Stimulated activated CD8-positive, alpha-beta memory T cell treated with anti-CD3 and anti-CD28 coated beads, Interleukin-4, amount 100 ng/mL, for 48 hours (primary cell): ENCODE measurements at places on chromosomes 5 and 9.
A peak's percentile ranks its signal among the peaks of the same experiment; 100 is the strongest.

- no peak for DNase-seq
Measured at GRCh38 chr9:98571643-98572042, 137.1 kb downstream of the GABBR2 start.

GRCh38 chr5:172827841-172828240, 6.2 kb upstream of the ERGIC1 start:
- no peak for DNase-seq

DNA sequence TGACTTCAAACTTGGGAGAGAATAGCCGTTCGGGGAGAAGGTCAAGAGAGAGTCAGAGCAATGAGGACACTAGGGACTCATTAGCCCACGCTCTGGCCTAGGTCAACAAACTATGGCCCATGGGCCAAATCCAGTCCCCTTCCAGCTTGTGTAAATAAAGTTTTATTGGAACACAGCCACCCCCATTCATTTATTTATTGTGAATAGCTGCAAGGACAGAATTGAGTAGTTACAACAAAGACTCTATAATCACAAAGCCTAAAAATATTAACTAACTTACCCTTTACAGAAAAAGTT, 33.1 kb upstream of the TRIM32 start:
- no peak for DNase-seq

DNA sequence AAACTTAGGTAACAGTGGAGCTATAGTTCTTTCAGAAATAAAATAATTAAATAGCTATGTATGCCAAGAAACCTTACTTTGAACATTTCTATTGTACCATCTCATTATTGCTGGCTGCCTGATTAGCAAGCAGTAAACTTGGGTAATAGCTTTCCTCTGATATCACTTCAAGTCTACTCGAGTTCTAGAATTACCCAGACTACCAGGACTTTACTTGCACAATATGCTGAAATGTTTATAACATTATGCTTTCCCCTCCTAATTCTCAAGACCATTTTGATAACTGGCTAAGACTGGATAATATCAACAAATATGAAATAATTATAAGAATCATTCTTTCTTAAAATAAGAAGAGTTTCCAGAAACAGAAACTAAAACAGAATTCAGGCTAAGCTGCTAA, 512.6 kb downstream of the RAB3C start:
- no peak for DNase-seq

- DNase-seq = no peak
Measured at GRCh38 chr5:178392386-178392785, 159.8 kb upstream of the PHYKPL start.

GRCh38 chr5:3026651-3027050, 275.2 kb upstream of the IRX2 start:
- DNase-seq = no peak

GRCh38 chr5:178547753-178548415, 42.3 kb downstream of the COL23A1 start:
- no peak for DNase-seq

GRCh38 chr5:78287833-78288232, 6.7 kb downstream of the AP3B1 start:
- no peak for DNase-seq

GRCh38 chr5:10118150-10118549, 131.5 kb downstream of the ATPSCKMT start:
- no peak for DNase-seq

GRCh38 chr5:91144491-91145332, 238.4 kb downstream of the ARRDC3 start:
- no peak for DNase-seq

DNA sequence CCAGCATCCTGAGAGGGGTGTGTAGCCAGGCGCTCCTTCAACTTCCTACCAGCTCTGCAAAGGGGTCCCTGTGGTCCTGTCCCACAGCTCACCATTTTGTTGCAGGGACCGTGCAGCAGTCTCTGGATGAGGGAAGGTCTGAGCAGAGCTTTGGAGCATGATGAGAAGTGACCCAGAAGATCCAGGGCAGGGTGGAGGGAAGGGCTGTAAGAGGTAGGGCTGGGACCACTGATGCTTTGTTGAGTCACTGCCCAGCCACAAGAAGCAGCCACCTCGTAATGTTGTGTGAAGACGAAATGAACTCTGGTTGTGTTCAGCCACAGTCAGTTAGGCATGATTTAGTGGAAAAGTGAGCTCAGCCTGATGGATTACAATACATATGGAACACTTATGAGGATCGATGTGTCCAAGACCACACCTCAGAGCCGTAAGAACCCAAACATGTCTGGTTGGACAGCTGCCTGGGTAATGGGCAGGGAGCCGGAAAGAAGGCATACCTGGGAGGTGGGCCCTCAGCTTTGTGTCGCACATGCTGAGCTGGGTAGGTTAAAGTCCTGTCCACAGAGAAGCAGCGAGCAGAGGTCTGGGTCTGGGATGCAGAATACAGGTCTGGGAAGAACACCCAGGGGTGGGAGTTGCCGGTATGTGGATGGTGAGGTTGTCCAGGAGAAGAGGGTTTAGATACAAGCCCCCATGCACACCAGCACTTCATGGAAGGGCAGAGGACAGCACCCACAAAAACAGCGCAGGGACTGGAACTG, 250.1 kb downstream of the GADD45G start:
- no peak for DNase-seq

- no peak for DNase-seq
Measured at GRCh38 chr9:112705768-112706427, 12.0 kb downstream of the INIP start.

DNA sequence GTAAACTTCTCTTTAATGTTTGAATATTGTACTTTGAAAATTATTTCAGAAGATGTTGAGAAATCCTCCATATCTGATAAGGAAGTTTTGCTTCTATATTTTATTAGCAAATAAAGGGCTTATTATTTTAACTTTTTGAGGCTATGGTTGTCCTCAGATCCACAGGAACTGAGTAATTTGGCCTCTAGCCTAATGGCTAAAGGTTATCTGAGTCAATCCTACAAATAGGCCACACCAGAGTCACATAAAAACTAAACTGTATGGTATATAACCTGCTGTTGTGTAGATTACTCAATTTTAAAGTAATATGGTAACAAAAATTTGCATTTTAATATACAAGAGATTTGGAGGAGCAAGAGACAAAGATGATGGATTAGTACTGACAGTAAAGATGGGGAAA, 549.2 kb upstream of the GRAMD2B start:
- no peak for DNase-seq

GRCh38 chr5:1934801-1935429, 52.2 kb upstream of the IRX4 start:
- no peak for DNase-seq

- no peak for DNase-seq
Measured at GRCh38 chr9:132698989-132699388, 28.7 kb downstream of the GTF3C4 start.

DNA sequence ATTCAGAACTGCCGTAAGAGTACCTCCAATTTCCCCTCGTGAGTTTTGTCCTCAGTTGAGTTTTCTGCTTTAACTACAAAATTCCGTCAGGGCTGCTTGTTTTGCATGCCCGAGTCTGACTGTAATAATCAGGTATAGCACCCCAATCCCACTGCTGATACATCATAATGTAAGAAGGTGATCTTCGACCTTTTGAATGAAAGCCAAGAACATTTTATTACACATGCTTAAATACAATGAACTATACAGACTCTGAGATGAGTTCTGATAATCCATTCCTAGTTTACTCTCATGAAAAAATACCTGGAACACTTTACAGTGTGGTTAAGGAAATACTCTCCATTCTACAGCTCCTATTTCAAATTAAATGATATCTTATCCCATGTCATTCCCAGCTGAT, 49.2 kb upstream of the TSLP start:
- no peak for DNase-seq

GRCh38 chr5:179229331-179229831, 115.9 kb downstream of the ADAMTS2 start:
- DNase-seq = no peak

- no peak for DNase-seq
Measured at GRCh38 chr5:151128817-151129216, 28.8 kb downstream of the ANXA6 start.

DNA sequence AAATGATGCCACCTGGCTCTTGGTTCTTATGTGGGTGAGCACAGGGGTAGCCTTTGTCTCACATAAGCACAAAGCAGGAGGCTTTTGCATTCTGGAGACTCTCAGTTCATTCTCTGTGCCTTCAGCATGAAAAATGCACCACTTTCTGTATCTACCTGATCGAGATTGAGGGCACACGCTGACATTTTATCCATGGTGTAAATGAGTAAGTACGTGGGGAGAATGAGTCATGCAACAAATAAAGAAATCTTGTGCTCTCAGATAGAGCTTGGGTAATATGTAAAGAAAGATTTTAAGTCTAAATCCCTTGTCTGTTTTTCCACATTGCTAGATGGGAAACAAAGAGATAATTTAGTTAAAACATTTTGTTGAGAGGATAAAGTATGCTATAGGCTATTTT, 607.2 kb upstream of the WWC1 start:
- DNase-seq = no peak

- peak; percentile 53 for DNase-seq
Measured at GRCh38 chr9:2181792-2182191, 166.6 kb downstream of the SMARCA2 start.

GRCh38 chr9:36461323-36461722, 61.3 kb upstream of the RNF38 start:
- DNase-seq = no peak

DNA sequence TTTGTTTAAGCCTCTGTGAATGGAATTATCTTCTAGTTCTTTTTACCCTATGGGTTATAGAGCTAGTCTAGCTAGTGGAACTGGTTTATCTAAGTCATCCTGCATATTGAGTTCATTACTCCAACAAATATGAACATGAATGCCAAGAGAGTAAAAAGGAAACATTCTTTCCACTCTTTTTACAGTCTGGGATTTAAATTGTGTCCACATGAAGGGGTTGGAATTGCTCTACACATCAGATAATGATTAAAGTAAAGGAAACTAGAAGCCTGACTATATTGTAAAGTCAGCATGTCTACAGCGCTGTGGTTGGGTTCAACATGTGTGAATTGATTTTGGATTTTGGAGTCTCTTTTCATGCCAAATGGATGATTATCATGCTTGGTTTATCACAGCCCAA, 173.1 kb downstream of the CCDC171 start:
- DNase-seq = no peak

DNA sequence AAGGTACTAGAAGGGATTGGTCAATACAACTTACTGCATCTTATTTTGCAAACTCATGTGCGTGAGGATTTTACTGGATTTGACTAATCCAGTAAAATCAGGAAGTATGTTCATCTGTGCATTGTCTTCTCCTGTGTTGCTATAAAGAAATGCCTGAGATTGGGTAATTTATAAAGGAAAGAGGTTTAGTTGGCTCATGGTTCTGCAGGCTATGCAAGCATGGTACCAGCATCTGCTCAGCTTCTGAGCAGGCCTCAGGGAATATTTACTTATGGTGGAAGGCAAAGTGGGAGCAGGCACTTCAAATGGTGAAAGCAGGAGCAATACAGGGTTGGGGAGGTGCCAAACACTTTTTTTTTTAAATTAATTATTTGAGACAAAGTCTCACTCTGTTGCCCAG, 2199.5 kb upstream of the WWC1 start:
- no peak for DNase-seq

- no peak for DNase-seq
Measured at GRCh38 chr5:99104538-99105132, 175.8 kb upstream of the CHD1 start.

DNA sequence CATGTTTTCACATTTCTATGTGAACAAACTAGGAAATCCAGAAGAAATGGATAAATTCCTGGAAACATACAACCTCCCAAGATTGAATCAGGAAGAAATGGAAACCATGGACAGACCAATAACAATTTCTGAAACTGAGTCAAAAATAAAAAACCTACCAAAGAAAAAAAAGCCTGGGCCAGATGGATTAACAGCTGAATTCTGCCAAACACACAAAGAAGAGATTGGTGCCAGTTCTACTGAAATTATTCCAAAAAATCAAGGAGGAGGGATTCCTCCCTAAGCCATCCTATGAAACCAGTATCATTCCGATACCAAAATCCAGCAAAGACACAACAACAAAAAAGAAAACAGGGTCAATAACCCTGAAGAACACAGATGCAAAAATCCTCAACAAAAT, 166.9 kb upstream of the FBXL7 start:
- DNase-seq = no peak
